Stimulated activated CD4-positive, alpha-beta T cell treated with anti-CD3 and anti-CD28 coated beads, Interleukin-1b, Interleukin-23, amount 100 ng/mL, for 1 hour (primary cell): ENCODE measurements at places on chromosomes 5 and 9.

- DNase-seq, result no peak
Measured at GRCh38 chr9:85443190-85443598, 298.6 kb downstream of the AGTPBP1 start.

DNA sequence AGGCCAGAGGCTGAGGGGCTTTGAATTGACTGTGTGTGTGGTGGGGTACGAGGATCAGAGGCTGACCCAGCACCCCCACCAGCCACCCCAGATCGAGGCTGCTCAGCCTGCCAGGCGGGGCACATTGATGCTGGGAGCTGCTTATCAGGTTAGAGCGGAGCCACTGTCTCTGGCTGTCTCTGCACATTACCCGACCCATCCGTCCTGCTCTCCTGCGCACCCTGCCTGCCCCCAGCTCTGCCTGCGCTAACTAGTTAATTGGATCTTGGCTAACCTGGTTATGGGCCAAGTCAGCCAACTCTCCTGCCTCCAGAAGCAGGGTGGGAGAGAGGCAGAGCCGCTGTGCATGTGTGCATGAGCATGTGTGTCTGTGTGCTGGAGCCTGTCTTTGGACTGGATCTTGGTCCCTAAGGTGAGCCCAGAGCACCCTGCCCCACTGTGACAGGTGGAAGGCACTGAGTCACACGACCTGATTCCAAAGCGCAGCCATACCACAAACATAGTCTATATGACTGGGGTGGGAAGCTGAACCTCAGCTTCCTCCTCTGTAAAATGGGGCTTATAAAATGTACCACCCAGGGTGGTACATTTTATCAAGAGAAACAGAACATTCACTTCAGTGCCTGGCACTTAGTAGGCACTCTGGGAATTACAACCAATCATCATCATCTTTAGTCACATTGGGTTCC lies 39.7 kb downstream of the PCDH1 start:
- DNase-seq, result no peak

GRCh38 chr5:178496642-178497041 lies 93.6 kb downstream of the COL23A1 start:
- no peak for DNase-seq

DNA sequence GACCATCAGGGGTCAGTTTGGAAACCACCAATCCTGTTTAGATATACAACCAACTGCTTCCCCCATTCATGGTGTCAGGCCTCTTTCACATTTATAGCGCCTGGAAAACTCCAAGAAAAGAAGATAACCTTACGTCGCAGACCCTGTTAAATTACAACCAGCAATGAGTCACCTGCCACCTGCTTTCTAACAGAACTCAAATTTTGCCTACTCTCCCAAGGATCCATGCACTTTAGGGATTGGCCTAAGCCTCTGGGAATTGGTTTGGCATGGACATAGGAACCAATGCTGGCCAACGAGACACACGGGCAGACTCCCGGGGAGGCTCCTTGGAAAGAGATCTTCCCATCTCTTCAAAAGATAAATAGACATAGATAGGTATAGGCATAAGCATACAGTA lies 87.0 kb downstream of the FEM1C start:
- DNase-seq, result no peak

DNA sequence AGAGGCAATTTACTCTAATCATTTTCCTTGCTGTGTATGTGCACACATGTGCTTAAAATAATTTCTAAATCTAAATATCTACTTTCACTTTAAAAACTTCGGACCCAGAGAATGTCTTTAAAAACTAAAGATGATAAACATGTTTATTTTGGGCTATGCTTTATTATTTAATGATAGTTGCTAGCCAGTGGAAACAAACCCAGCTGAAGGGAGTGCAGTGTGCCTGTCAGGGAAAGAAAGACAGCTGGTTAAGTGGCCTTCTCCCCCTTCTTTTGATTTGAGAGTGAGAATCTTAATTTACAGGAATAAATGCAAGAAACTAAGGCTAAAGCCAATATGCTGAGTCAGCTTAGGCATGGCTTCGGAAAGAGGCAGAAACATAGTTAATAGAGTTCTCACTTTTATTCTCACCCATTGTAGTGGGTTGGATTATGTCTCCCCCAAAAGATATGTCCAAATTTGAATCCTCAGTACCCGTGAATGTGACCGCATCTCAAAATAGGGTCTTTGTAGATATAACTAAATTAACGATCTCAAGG lies 111.4 kb downstream of the DCP2 start:
- no peak for DNase-seq

DNA sequence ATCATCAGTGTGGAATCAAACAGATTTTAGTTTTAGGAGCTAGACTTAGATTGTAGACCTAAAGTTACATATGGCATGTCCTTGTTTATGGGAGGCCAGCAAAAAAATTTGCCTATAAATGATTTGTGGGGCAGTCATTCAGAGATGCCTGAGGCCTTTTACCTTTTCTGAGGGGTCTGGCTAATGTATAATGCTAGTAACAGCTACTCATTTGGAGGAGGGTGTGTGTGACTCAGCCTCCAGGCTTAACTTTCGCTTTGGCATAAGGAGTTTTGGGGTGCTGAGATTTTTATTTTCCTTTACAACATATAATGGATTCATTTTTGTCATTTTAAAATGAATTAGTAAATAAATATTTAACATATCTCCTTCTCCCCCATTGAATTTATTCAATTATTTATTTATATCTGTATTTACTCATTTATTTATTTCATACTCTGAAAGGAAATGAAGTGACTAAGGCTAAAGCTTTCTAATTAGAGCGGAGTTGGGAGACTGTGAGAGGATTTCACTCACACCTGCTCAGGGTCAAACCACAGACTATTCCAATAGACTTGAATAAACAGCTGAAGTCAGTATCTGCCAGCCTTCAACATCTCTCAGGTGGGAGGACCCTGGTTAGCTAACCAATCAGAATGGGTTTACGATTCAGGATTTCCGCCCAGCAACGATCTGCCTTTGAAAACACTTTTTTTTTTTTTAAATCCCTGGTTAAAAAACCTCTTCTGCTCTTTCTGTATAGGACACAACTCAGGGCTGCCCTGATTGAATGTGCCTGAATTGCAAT lies 487.5 kb upstream of the SGCD start:
- DNase-seq, result no peak

DNA sequence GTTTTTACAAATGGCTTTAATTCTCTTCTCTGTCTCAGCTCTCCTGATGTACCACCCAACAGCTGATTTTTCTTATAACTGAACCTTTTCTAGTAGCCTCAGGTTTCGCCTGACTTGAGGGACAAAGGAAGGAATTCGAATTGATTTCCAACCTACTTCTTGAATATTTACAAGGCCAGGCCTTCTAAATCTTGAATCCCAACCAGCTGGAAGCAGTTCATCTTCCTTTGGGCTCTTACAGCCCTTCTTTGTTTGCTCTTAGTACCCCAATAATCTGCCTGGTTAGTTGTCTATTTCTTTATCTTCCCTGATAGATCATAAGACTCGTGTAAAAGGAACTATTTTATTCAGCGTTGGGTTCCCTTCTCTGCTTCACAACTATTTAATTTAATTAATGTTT lies 95.9 kb downstream of the NLN start:
- no peak for DNase-seq

- no peak for DNase-seq
Measured at GRCh38 chr5:146203872-146204192, 427 bp downstream of the RBM27 start.

GRCh38 chr5:32329395-32329834 lies 16.7 kb upstream of the MTMR12 start:
- DNase-seq, result no peak

DNA sequence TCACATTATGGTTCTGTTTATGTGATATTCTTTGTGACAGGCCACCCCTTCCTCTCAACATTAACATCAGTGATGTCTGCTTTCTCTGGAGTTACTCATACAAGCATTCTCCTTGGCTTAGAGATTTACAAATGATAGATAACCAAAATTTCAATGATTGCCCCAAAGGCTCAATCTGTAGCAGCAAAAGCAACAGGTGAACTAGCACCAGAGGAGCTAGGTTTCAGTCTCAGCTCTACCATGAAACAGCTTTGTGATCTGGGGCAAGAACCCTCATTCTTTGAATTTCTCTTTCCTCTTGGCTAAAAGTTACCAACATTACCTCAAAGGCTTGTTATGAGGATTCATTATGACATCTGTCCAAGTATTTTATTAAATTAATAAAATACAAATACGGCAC lies 120.5 kb downstream of the PPP2R2B start:
- DNase-seq, result no peak

GRCh38 chr9:32886021-32886420 lies 102.7 kb downstream of the TMEM215 start:
- DNase-seq, result no peak

DNA sequence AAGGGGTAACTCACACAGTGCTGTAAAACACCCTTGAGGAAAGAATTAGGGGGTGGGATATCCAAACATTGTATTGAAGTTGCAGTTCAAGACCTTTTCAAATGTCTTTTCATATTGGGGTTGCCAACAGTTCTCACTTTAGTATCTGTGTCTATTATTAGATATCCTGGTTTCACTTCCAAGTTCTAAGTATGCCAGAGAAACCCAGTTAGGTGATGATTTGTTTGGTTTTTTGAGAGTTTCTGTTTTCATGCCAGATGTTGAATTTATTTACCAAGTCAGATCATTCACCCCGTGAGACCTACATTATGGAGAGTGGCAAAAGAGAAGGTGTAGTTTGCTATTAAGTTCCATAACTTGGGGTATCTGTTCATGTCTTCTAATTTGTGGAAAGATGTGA lies 64.5 kb downstream of the C9orf152 start:
- DNase-seq, result no peak

DNA sequence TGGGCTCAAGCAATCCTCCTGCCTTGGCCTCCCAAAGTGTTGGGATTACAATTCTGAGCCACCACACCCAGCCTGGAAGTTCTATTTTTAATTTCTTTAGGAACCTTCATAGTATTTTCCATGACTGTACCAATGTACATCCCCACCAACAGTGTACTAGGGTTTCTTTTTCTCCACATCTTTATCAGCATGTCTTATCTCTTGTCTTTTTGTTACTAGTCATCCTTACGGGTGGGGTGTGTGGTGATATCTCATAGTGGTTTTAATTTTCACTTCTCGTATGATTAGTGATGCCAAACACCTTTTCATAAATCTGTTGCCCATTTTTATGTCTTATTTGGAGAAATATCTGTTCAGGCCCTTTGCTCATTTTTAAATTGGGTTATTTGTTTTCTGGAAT lies 123.0 kb upstream of the MEF2C start:
- DNase-seq, result no peak

GRCh38 chr9:20208961-20209371 lies 413.3 kb downstream of the MLLT3 start:
- no peak for DNase-seq

- DNase-seq, result no peak
Measured at GRCh38 chr5:57494104-57495098, 11.8 kb upstream of the ACTBL2 start.

- DNase-seq, result no peak
Measured at GRCh38 chr5:157143127-157143971, 684 bp upstream of the MED7 start.

DNA sequence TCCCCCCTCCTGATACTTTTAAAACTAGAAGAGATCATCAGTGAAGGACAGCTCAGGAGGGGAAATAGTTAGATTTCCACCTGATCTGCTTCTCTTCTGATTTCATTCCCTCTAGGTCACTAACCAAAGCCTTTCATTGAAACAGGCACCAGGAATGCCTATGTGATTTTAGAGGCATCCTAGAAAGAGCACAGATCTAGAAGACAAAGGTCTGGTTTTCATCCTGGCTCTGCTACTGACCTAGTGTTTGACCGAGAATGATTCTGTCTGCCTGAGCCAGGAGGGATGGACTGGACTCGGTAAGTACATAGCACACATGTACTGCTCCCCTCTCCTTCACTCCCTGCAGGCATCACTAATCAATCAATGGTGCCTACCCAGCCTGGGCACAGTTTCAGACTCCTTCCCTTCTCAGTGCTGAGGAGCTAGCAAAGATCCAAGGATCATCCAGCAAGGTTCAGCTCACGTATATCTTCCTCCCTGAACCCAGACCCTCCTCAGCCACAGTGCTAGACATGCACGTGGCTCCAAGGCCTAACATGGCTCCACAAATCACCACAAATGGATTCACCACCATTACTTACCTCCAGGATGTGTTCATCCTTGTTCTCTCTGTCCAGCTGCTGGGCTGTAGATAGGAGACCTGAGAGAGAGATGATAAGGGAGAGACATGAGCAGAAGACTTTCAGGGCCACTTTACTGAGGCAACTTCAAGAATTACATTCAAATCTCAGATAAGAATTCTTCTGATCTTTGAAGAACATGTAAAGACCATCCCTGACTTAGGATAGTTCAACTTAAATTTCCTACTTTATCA lies 35.2 kb downstream of the FAT2 start:
- no peak for DNase-seq

DNA sequence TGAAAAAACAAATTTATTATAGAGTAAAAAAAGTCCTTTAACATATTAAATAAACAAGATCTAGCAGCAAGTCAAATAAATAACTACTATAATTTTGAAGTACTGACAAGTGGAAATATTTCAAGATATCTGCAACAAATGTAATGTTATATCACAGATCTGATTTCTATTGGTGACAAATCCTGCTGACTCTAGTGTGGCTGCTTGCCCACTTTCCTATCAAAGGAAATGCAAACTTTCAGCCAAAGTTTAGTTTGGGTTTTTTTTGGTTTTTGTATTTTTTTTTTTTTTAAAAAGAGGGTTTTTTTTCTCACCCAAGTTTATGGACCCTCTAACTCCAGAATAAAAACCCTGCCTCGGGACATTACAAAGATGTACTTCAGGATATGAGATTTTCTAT lies 12.9 kb downstream of the ADRA1B start:
- DNase-seq, result no peak

DNA sequence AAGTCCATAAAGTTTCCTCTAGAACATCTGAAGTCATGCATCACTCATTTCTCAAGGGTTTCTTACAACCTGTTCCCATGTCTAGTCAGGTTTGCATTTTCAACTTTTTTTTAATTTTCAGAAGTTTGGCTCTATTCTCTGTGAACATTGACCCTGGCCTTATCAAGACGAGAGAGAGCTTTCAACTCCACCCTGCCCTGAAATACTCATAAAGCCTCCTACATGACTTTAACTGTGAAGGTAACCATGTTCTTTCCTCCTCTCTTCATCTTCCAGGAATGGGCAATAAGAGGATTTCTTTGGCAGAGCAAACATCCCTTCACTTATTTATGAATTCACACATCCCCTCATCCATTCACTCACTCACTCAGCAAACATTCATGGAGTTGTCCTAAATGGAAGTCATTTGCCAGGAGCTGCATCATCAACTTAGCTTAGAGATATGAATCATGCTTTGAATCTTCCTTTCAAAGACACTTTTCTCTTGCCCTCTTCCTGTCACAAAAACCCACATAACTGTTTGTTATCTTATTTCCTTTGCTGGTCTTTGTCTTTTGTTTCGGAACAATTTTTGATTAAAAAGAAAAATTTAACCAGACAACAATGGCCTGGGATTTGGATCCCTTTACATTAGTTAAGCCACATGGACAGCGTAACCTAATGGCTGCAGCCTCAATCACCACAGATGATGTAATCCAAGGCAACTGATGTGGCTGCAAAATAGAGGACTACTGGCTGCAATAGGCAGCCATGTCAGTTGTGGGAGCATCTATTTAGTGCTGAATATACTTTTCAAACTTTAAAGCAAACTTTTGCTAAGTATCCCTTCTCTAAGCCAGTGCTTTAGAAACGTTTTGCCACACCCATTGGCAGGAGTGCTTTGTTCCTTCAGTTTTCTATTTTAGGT lies 43.0 kb upstream of the GNAQ start:
- DNase-seq, result no peak
